ENCODE measurements at places on chromosomes 12 and 14.

DNA sequence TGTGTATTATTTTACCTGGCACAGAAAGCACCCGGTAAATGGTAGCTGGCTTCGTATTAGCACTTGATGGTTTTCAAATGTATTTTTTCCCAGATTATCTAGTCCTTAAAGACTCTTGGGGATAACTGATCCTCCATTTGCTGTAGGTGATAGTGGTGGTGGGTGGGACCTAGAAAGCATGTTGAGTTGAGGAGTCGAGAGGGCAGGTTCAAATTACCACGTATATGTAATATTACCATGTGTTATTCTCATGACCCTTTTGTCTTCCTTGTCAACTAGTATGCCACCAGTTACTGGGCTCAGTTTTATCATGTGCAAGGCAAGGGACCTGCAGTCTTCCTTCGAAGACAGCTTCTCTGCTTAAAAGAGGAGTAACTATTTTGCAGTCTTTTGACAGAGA is 1.8 kb downstream of the GLRX5 start:
- DNase-seq, result no peak

DNA sequence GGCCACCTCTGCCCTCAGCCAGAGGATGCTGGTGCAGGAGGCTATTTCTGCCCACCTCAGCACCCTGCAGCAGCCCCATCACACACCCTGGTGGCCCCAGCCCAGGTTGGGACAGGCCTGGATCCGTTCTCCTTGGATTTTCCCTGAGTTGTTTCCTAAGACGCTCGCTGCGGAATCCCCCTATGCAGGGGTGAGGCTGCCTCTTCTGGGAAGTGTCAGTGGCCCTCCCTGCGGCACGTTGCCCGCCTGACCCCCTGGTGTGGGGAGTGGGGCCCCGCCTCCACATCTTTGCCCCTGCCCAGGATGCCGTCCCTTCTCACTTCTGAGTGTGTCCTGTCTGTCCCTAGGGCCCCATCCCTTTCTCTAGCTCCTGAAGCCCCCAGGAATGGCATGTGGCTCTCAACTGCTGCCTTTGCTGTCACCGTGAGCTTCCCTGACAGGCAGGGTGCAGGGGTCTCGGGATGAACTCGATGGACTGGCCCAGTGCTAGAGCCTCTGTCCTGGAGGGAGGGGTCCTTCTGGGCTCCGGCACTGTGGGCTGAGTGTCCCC is 594 bp upstream of the EXOC3L4 start:
- no peak for DNase-seq

DNA sequence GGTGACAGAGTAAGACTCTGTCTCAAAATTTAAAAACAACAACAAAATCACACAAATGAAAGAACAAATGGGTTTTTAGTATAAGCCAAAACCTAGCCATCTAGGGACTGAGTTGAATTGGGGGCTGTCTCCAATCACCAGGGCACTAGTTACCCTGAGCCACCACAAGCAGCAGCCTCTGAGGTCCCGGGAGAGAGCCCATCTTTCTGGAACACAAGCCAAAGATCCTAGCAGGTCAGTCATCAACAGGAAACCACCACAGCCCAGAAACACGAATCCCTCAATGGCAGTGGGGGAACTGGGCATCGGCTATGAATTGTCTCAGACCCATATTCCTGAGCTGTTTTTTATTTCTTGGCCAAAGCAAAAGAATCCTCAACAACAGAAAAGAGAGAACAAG is 75.3 kb downstream of the KDM2B start:
- DNase-seq, result no peak

- no peak for DNase-seq
These were observed 798.1 kb downstream of the NRXN3 start for GRCh38 chr14:78968265-78968664.

- DNase-seq, result no peak
These were observed 64.8 kb downstream of the CACNA1C start for GRCh38 chr12:2117541-2117940.

DNA sequence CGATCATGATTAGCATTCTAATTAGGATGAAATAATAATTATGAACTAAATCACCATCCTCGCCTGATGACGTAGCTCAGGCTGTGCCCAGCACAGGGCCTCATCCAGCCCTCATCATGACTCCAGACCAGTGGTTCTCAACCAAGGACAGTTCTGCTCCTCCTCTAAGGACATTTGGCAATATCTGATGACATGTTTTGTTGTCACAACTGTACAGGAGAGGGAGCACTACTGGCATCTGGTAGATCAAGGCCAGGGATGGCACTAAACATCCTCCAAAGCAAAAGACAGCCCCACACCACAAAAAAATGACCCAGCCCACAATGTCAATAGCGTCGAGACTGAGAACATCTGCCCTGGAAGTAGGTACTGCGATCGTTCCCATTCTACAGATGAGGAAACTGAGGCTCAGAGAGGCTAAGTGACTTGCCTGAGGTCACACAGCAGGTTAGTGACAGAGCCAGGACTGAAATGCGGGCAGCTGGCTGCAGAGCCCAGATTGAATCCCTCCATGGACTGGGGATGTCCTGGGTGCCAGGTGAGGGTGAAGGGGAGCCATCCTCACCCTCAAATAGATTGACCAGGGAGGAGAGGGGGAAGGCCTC is 15.5 kb downstream of the TRPV4 start:
- DNase-seq, result no peak

- no peak for DNase-seq
These were observed 422.9 kb upstream of the OR4E1 start for GRCh38 chr14:22096514-22096895.

GRCh38 chr12:104223712-104224111 is 8.1 kb downstream of the TXNRD1 start:
- DNase-seq, result no peak
